HS-27A (cell line): ENCODE measurements at places on chromosomes 7 and 10.

- DNase-seq: no peak
Observed at GRCh38 chr10:132070724-132071123, 5.0 kb downstream of the JAKMIP3 start.

DNA sequence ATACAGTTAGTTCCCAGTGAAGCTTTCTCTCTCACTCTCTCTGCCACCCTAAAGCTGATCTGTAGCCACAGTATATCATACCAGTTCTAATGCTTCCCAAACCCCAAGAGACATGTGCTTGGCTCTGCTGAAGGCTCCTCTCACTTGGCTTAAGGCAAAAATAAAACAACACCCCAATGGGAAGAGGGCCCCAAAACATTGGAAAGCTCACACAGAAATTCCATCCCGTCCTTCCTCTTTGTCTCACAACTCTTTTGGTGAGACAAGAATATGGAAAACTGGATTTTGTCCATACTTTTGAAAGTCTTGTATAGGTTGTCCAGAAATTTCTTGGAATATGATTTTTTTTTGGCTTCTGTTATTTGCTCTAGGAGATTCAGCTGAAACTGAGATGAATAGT is 56.1 kb upstream of the WNT16 start:
- no peak for DNase-seq

- DNase-seq: no peak
Observed at GRCh38 chr7:142773937-142774744, 3.4 kb downstream of the PRSS2 start.

- no peak for DNase-seq
Observed at GRCh38 chr7:29013082-29013695, 55.1 kb upstream of the TRIL start.

- no peak for DNase-seq
Observed at GRCh38 chr10:115295213-115295805, 202.1 kb downstream of the ATRNL1 start.

DNA sequence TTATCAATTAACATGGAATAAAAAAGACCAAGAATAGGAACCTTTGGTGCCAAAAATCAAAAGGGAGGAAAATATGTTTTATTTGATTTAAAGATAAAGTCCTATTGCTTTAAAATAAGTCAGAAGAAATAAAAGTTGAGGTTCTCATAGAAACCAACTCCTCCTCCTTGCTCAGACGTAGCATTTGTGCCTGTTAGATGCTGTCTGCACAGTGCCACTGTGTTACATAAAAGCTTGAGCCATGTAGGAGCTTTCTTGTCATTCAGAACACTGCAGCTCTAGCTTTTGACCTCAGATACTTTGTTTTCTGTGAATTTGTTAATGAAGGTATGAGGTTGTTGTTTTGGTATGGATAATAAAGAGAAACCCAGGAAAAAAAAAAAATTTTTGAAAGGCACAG is 50.3 kb downstream of the LRRC4 start:
- no peak for DNase-seq

DNA sequence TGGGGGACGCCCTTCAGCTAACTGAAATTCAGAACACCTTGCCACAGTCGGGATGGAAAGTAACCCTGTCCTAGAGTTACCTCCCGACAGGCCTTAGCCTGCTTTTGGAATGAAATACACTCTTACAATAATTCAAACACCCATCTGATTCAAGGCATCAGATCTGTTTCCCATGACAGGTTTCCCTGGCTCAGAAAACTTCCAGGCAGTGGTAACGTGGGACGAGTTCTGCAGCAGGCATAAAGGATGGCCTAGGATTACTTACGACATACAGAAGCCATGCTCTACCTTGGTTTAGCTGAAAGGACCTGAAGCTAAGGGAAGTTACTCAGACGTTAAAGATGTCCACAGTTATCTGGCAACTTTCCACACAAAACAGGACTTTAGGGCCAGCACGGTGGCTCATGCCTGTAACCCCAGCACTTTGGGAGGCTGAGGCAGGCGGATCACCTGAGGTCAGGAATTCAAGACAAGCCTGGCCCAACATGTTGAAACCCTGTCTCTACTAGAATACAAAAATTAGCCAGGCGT is 5.0 kb downstream of the PAXIP1 start:
- no peak for DNase-seq

GRCh38 chr10:3143791-3144434 is 28.7 kb downstream of the PITRM1 start:
- no peak for DNase-seq

DNA sequence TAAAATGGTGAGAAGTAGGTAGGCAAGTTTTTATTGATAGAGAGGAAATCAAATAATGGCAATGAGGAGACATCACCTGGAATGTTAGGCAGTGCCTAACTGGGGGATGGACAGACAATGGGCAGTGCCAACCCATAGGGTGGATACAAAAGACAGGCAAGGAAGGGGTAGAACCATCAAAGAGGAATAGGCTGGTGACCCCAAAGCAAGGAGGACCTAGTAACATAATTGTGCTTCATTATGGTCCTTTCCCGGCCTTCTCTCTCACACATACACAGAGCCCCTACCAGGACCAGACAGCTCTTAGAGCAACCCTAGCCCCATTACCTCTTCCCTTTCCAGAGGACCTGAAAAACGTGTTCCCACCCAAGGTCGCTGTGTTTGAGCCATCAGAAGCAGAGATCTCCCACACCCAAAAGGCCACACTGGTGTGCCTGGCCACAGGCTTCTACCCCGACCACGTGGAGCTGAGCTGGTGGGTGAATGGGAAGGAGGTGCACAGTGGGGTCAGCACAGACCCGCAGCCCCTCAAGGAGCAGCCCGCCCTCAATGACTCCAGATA is 30.0 kb downstream of the PRSS2 start:
- no peak for DNase-seq

DNA sequence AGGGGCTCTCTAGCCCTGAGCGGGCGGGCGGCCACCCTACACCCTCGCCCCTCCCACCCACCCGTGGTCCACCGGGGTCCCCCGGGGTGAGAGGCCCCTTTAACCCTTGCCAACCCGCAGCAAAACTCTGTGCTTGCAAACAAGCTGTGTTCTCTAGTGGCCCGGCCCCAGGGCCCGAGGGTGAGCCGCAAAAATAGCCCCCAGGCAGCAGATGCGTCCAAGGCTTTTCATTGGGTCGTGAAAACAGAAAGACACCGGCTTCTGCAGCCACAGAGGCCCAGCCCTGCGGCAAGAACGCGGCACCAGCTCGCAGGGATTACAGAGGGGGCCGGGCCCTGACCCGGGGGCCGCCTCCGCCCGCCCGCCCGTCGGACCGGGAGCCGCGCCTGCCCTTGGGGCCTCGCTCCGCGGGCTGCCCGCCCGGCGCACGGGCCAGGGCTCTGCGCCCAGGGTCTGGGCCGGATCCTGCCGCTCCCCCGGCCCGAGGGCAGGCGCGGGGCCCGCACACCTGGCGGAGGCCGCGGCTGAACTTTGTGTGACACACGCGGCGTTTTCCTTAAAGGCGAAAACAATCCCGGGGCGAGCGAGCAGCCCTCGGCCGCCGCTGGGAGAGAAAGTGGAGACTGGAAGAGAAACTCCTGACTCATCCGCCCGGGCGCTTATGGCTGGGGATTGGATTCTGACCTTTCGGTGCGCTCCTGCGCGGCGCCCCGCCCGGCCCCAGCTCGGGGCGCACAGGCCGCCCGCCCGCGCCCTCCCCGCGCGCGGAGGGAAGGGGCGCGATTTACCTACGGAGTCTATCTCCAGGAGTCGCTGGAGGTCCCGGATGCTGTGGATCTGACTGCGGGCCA is 2.8 kb downstream of the PDGFA start:
- no peak for DNase-seq

DNA sequence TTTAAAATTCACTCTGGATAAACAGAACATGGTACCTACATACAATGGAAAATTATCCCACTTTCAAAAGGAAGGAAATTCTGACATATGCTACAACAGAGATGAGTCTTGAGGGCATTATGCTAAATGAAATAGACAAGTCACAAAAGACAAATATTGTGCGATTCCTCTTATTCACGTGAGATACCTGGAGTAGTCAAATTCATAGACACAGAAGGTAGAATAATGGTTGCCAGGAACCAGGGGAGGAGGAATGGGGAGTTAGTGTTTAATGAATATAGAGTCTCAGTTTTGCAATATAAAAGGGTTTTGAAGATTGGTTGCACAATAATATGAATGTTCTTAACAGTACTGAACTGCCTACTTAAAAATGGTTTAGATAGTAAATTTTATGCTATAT is 69.8 kb upstream of the WAC start:
- DNase-seq: no peak

DNA sequence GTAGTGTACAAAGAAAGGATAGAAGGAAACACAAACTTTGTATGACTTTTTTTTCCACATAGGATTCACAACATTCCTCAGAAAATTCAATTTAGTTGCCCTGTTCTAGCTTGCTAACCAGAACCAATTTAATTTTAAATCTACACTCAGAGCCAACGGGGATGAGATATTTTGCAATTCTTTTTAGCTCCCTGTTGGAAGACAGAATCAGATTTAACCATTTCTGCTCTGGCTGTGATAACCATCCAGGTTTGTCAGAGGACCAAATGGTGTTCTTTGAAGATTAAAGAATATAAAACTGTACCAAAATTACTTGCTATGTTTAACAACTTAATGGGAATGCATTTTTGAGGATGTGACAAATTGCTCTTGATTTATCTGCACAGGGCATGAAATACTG is 319.7 kb downstream of the HPSE2 start:
- no peak for DNase-seq

DNA sequence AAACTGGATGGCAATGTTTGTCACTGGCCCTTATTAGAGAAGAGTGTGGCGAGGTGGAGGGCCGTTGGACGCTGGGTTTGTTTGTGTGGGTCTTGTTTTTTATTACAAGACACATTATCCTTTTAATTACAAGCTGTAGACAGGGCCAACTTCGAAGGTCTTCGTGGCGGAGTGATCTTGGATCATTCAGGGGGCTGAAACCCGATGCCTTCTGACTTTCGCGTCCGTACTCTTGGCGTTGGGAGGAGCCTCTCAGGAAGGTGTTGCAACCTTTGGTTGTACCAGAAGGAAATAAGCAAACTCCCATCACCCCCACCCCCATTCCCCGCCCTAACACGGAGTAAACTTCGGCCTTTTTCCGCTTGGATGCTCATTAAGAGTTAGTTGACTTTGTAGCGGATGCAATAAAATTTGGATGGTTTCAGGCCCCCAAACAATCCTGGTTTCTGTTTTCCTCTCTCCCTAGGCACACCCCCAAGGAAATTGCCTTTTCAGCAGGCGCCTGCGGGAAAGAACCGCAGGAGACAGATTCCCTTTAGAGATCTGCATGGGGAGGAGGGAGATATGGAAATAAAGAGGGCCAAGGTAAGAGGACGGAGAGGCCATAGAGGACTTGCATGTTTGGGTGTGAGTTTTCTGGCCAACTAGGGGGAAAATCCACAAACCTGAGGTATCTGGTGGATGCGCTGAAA is 294.5 kb upstream of the NFE2L3 start:
- no peak for DNase-seq

GRCh38 chr7:22001345-22002004 is 55.8 kb upstream of the CDCA7L start:
- DNase-seq: peak; percentile 49

DNA sequence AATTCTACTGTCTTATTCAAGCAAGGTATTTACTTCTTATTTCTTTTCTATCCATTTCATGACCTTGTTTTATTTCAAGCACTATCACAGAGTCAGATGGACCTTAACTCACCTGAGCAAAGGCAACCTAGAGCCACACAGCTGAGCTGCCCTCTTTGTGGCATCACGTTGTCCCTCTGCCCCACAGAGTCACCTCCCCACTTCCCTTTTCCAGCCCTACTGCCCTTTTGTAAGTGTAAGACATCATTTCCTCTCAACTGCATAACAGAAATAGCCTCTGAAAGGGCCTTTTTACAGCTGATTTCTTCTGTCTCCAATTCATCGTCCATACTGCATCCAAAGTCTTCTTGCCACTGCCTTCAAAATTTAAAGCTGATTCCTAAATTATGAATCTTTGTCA is 946.0 kb downstream of the NRG3 start:
- no peak for DNase-seq

- DNase-seq: peak; percentile 93
Observed at GRCh38 chr7:101121991-101122932, 4.6 kb upstream of the SERPINE1 start.

- DNase-seq: no peak
Observed at GRCh38 chr7:12322284-12322902, 81.3 kb downstream of the VWDE start.

GRCh38 chr7:156347132-156347531 is 293.4 kb upstream of the RNF32 start:
- DNase-seq: no peak

GRCh38 chr10:12107781-12108180 is 21.7 kb upstream of the SEC61A2 start:
- no peak for DNase-seq

- no peak for DNase-seq
Observed at GRCh38 chr7:29987083-29987482, 2.5 kb downstream of the SCRN1 start.

DNA sequence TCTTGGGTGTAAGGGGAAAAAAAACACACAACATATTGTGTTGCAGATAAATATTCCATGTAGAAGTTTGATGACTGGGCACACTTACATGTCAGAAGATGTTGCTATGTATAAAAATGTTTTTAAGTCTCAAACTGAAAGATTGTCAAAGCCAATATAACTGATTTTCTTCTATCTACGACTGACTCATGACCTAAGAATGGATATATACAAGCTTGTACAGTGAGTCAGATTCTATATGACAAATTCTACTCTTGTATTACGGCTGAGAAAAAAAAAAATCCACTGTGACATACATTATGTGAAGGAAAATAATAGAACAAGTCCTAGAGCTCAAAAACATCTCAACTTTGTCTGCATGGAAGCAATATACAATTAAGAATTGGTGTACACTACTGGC is 343.0 kb upstream of the PCDH15 start:
- no peak for DNase-seq

- DNase-seq: no peak
Observed at GRCh38 chr7:31236868-31237267, 103.7 kb downstream of the NEUROD6 start.

GRCh38 chr7:66105263-66105748 is 9.3 kb upstream of the CRCP start:
- DNase-seq: no peak

- DNase-seq: no peak
Observed at GRCh38 chr7:94045581-94045980, 41.4 kb upstream of the BET1 start.
